ENCODE measurements at places on chromosomes 1 and 21.

DNA sequence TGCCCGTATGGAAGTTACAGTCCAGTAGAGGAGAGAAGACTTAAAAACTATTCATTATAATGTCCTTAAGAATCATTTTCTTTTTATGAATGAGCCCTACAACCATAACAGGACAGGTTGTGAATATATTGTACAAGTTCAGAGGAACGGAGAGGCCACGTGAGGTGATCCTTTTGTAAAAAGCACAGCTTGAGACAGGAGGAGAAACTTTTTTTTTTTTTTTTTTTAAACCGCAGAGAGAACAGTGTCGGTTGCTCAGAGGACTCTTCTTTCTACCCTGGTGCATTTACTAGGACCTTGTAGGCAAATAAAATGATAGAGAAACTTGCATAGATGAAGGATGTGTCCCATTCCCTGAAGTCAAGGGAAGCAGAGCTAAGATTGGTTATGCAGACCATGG is 32.1 kb downstream of the DYRK1A start:
- no peak for DNase-seq

GRCh38 chr1:215040190-215040589 is 42.3 kb upstream of the KCNK2 start:
- DNase-seq = no peak

DNA sequence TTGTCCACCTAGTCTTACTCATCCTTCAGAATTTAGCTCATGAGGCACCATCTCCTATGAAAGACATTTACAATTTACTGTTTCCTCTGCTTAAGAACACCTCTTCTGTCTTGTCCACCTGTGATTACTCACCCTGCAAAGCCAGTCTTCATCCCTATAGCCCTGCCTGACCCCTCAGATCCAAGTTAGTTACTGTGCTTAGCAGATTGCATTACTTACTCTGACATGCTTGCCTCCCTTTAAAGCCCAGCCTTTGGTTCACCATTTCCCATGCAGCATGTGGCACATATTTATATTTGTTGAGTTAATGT is 60.9 kb upstream of the VCAM1 start:
- DNase-seq = no peak

- no peak for DNase-seq
Measured at GRCh38 chr1:115227346-115228082, 110.5 kb downstream of the NGF start.

DNA sequence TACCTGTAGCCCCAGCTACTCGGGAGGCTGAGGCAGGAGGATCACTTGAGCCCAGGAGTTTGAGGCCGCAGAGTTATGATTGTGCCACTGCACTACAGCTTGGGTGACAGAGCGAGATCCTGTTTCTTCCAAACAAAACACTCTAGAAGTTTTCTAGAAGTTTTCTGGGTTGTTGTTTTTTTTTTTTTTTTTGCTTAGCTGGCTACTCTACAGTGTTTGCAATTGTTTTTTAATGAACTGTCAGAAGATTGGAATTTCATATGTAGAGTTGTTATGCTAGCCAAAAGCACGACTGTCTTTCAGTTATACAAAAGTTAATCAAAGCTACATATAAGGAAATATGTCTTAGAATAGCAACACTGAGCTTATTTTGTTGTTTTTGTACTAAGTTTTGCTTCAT is 30.9 kb upstream of the NEXN start:
- no peak for DNase-seq

DNA sequence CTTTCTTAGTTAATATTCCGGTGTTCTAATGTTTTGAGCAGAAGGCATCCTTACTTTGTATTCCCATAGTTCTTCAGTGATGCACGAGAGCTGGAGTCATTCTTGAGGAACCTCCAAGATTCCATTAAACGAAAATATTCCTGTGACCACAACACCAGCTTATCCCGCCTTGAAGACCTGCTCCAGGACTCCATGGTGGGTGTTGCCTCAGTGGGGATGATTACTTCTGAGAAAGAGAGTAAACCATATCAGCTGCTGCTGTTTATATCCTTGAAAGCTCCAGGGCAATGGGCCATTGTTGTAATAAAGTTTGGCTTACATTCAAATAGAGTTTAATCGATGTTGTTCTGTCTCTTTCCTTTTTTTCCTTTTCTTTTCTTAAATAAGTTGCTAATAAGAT is 93.1 kb downstream of the MACF1 start:
- DNase-seq = no peak

GRCh38 chr1:63880958-63881576 is 107.2 kb downstream of the ROR1 start:
- DNase-seq = no peak

- DNase-seq = no peak
Measured at GRCh38 chr21:31493350-31493880, 149.4 kb upstream of the TIAM1 start.

DNA sequence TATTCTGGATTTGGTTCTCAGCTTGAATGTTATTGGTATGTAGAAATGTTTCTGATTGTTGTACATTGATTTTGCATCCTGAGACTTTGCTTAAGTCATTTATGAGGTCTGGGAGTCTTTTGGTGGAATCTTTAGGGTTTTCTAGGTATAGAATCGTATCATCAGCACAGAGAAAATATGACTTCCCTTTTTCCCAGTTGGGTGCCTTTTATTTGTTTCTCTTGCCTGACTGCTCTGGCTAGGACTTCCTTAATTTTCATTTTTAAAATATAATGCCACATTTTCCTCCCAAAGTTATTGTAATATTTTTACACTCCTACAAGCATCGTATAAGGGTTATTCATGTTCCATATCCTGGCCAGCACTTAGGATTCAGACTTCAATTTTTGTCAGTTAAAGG is 111.1 kb downstream of the FNBP1L start:
- no peak for DNase-seq

GRCh38 chr1:203744075-203744972 is 20.7 kb upstream of the LAX1 start:
- no peak for DNase-seq

DNA sequence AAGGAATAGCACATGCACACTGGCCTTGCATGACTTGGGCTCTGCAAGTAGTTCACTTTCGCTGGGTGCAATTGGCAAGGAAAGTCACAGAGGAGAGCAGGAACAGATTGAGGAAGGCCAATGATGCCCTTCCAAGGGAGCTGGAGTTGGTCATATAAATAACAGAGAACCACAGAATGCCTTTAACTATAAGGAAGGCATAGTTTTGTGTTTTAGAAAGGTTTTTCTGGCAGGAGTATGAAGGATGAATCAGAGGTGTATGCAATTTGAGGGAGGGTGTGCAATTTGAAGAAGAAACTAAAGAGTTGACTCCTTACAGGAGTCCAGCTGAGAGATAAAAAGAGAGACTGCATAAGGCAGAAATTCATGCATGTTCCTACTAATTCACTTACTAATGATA is 112.1 kb downstream of the PHTF1 start:
- DNase-seq = no peak

DNA sequence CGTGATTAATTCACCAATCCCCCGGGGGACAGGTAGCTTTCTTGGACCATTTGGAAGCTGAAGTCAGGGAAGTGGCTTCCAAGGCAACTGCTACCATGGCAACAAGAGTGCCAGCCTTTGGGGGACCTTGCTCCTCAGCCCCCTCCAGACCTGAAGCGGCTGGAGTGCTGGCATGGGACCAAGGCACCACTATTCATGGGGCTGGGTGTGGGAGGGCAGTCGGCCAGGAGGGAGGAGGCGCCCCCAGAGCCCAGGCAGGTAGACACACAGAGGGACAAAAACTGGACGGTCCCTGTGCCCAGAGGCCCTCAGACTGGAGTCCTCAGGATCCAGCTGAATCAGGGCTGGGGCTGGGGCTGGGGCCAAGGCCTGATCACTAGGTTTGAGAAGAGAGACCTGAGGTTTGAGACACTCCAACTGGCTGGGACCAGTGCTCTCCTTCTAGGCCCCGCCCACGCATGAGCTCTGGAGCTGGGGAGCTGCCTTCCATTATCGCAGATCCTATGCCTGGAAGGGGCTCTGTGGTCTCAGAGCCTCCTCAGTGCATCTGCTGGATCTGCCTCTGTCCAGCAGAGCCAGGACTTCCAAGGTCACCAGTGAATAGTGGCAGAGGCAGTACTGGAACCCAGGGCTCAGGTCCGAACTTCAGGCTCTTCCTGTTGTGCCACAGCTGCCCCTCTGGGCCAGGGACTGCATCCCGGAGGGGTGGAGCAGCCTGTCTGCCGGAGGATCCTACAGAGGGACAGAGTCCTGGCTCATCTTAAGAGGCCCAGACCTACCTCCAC is 3.3 kb upstream of the KNCN start:
- DNase-seq = no peak

GRCh38 chr1:205294175-205294917 is 27.2 kb downstream of the NUAK2 start:
- no peak for DNase-seq

GRCh38 chr1:234289538-234290305 is 83.5 kb upstream of the COA6 start:
- DNase-seq = no peak

DNA sequence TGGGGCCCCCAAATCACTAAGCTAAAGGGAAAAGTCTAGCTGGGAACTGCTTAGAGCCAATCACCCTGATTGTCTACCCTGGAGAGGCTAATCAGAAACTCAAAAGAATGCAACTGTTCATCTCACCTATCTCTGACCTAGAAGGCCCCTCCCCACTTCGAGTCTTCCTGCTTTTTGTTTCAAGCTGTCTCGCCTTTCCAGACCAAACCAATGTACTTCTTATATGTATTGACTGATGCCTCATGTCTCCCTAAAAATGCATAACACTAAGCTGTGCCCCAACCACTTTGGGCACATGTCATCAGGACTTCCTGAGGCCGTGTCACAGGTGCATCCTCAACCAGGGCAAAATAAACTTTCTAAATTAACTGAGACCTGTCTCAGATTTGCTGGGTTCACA is 209.5 kb downstream of the APP start:
- DNase-seq = no peak

DNA sequence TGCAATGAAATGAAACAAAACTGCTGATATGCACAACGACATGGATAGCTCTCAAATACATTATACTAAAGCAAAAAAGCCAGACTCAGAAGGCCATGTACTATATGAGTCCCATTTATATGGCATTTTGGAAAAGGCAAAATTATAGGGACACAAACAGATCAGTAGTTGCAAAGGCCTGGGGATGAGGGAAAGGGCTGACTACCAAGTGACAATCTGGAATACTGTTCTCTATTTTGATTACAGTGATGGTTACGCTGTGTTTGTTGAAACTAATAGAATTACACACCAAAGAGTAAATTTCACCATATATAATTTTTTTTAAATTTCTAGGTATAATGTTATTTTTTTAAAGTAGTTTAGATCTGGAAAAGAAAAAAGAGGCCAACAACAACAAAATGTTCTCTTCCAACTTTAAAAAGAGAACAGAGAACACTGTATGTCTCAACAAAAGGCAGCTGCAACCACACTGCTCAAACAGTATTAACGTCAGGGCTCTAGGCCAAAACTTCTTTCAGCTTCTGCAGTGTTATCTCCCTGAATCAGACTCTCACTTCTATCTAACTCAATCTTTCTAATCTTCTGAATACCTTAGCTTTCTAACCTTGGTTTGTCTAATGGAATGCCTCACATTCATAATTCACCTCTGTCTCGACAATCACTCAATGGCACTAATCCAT is 75.8 kb downstream of the FOXJ3 start:
- no peak for DNase-seq

GRCh38 chr21:32567626-32568025 is 17.7 kb downstream of the TCP10L start:
- no peak for DNase-seq

DNA sequence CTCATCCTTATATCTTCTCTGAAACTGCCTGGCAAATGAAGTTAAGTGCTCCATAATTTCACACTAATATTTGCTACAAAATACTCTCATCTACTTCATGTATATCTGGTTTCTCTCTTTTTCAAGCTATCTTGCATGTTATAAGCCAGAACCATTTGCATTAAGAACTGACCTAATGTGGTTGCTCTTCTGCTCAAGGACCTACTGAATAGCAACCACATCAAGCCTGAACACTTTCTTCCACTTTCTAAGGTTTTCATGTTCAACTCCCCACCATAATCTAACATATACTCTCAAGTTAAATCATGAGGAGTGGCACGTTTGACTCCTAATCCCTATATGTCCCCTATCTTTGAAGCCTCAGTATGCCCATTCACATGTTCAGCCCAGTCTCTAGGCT is 27.2 kb downstream of the RGS1 start:
- DNase-seq = no peak

DNA sequence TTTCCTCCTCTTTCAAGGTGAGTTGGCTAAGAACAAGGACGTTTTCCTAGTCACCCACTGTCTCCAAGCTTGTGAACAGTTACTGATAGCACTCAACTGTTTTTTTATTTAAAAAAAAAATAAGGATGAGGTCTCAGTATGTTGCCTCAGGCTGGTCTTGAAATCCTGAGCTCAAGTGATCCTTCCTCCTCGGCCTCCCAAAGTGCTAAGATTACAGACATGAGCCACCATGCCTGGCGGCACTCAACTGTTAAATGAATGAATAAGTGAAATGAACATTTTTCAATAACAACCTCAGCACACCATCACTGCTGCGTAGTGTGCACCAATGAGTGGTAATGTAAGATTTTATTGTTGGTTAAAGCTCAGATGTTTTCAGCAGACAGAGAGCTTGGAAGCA is 214.1 kb upstream of the NRIP1 start:
- no peak for DNase-seq

GRCh38 chr1:6285336-6285735 is 24.4 kb upstream of the GPR153 start:
- no peak for DNase-seq

- DNase-seq = no peak
Measured at GRCh38 chr1:153801786-153802697, 26.8 kb downstream of the SLC27A3 start.

GRCh38 chr1:35881850-35882273 is 1.1 kb upstream of the AGO1 start:
- DNase-seq = no peak

DNA sequence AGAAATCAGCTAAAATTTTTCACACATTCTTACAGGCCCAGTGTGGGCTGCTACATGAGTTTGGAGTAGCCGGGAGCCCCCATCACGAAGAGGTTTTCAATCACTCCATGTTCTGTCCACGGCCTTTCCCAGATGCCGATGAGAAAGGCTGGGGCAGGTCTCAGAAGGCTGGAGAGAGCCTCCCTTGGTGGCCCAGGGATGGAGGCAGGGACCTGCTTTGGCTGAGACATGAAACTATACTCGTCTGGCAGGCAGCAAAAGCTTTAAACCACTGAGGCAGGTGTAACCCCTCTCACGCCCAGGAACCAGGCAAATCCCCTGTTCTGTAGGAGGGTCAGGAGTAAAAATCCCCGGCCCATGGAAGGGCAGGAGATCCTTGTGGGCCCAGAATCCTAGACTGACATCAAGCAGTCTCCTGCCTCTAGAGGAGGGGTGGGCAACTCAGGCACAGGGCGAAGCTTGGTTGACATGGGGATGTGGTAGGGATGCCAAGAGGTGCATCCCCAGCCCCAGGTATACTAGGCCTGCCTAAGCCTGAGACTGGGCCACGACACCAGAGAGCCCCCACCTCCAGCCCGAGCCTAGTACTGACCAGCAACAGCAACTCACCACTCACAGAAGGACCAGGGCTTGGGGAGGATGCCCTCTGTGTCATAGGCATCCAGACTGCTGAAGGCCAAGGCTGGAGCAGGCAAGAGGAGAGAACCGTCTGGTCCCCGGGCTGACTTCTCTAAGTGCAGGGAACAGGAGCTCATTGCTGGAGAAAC is 9.1 kb downstream of the MMEL1 start:
- DNase-seq = no peak
